MV-4-11 (cell line): ENCODE measurements at places on chromosomes 2 and 18.
A peak's percentile ranks its signal among the peaks of the same experiment; 100 is the strongest.

- DNase-seq, result peak; percentile 31
Measured at GRCh38 chr18:46174342-46175041, 70.3 kb downstream of the HAUS1 start.

DNA sequence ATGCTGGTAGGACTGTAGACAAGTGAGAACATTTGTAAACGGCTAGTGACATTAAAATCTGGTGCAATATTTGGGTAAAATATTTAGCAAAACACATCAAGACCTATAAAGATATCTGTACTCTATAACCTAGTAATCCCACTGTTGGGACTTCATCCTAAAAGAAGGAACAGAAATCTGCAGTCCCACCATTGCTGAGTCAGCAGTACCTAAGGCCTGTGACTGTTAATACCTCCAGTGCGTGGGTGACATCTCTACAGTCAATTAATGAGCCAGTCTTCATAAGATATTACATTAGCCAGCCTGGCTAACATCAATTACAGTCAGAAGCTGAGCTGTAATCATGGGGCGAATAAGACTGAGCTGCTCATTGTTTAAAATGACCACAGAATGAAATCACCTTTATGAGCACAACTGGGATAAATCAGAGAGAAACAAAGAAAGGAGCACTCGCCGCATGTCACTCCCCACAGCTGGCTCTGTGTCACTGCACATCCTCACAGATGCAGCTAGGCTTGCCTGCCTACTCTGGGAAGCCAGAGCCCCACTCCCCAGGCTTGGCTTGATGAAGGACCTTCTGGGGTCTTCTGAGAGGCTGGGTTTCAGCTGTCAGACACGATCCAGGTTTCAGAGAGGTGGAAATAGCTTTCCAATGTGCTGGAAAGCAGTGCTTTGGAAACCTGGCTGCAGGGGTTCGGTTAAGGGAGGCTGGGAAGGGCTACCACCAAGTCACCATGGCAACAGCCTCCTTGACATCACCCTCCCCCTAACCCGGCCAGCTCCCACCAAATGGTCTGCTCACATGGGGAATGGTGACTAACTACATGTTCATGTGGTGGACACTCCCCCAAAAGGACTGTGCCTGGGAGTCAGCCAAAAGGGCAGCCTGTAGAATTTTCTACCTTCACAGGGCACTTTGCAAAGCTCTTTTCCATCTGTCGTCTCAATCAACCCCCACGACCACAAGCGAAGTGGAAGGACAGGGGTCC, 145.0 kb downstream of the ZBTB7C start:
- no peak for DNase-seq

GRCh38 chr18:2952605-2953004, 60.3 kb downstream of the LPIN2 start:
- no peak for DNase-seq

- no peak for DNase-seq
Measured at GRCh38 chr2:236026841-236027240, 141.3 kb downstream of the GBX2 start.

- DNase-seq, result no peak
Measured at GRCh38 chr18:10973567-10974203, 175.7 kb downstream of the PIEZO2 start.

- DNase-seq, result no peak
Measured at GRCh38 chr2:26076001-26076587, 42.2 kb downstream of the RAB10 start.

- DNase-seq, result no peak
Measured at GRCh38 chr2:203808046-203808750, 59.4 kb upstream of the CTLA4 start.

- no peak for DNase-seq
Measured at GRCh38 chr2:145344076-145344724, 824.3 kb upstream of the ZEB2 start.

GRCh38 chr2:78118037-78118436, 595.9 kb upstream of the LRRTM4 start:
- DNase-seq, result no peak

DNA sequence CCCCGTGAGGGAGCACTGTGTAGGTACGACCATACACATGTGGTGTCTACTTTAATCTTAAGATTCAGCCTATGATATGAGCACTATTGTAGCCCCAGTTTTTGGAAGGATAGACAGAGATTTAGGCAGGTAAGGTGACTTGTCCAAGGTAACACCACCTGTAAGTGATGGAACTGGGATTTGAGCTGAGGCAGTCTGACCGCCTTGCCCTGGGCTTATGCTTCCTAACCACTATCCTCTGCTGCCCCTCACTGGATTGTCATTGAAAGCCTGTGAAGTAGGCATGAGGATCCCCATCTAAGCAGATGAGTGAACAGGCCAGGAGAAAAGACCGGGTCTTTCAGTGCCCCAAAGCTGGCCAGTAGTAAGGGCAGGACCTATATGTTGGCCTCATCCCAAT, 343.8 kb downstream of the CYRIA start:
- DNase-seq, result no peak

DNA sequence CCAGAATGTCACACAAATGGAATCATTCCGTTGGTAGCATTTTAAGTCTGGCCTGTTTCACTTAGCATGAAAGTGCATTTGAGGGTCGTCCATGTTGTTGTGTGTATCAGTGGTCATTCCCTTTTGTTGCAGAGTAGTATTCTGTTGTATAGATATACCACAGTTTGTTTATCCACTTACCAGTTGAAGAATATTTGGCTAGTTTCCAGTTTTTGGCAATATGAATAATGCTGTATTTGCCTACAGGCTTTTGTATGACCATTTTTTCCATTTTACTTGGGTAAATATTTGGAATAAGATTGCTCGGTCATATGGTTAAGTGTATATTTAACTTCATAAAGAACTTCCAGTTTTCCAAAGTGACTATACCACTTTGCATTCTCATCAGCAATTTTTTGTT, 100.0 kb upstream of the ALPP start:
- no peak for DNase-seq

- DNase-seq, result no peak
Measured at GRCh38 chr18:48195787-48196186, 213.4 kb downstream of the ZBTB7C start.

DNA sequence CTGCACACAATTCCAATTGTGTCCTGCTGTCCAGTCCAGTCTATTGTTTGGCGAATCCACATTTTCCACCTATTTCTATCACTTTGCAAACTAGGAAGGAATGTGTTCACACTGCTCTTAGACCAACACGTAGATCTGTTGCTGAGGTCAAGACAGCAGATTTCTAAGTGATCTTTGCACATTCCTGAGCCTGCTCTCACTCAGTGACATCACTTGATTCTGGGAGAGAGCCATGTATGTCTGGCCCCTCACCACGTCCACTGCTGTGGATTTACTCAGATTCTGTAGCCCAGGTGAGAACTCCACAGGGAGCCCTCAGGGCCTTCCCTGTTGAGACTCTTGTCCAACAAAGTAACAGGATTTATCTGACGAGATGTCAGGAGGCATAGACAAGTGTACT, 317.2 kb downstream of the TSN start:
- DNase-seq, result no peak

DNA sequence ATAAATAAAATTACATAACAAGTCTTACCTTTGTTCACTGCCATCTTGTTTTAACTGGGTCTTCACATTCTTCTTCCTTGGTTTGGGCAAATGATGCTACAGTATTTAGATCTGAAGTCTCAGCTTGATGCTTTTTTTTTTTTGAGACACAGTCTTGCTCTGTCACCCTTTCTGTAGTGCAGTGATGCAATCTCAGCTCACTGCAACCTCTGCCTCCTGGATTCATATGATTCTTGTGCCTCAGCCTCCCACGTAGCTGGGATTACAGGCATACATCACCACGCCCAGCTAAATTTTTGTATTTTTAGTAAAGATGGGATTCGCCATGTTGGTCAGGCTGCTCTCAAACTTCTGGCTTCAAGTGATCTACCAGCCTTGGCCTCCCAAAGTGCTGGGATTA, 53.2 kb upstream of the MAT2A start:
- DNase-seq, result no peak

DNA sequence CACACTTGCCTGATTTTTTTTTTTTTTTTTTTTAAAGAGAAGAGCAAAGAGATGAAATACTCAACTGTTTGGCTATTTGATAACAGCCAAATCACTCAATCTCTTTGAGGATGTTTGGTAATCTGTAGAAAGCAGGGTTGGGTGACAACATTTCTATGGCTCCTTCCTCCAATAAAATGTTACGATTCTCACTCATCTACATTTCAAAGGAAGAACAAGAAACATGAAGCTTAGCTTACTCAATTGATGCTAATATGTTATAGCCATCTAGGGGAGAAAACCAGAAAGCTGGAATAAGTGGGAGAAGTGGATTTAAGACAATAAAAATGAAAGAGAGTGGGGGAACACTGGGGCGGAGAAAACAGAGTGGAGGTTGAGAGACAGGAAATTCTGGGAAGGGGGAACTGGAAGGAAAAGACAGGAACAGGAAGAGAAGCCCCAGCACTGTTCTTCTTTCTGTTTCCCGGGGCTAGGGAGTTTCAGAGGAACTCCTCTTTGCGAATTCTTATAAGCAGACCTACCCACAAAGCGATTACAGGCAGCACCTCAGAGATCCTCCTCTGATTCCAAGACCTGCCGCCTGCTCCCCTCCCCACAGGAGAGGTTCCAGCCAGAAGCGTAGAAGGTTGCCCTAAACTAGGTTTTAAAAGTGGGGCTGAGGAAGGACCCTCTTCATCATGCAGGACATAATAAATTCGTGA, 13.3 kb downstream of the ST3GAL5 start:
- DNase-seq, result peak; percentile 54

GRCh38 chr2:3169106-3169870, 208.3 kb downstream of the EIPR1 start:
- no peak for DNase-seq

DNA sequence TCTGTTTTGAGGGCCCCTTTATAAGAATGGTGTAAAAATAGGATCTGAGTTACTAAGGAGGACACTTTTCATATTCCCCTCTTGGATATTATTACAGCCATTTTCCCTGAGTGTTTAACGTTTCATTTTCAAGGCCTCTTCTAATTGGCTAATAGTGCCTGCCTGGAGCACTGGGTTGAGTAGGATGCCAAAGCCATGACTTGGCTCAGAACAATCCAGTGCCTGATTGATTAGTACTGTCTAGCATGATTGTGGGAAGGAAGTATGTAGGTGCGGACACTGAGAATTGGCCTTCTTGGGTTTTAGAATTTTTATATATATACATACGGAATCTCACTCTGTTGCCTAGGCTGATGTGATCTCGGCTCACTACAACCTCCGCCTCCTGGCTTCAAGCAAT, 66.1 kb downstream of the NAB1 start:
- no peak for DNase-seq

- no peak for DNase-seq
Measured at GRCh38 chr2:238409341-238410199, 17.2 kb upstream of the ASB1 start.

GRCh38 chr18:33135951-33136660, 304.4 kb downstream of the CCDC178 start:
- no peak for DNase-seq

- no peak for DNase-seq
Measured at GRCh38 chr2:205463466-205464025, 218.8 kb upstream of the NRP2 start.

DNA sequence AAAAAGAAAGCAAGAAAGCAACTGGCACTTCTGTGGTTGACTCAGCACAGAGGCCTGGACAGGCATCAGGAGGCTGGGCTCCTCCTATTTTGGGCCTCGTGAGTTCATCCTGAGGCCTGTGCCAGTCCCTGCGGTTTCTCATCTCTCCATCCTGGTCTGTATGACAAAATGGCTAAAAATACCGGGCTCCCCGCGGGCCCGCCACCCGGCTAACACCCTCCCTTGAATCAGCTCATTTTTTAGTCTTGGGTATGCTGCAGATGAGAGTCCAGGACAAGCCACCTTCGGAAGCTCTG, 62.3 kb upstream of the YWHAQ start:
- DNase-seq, result peak; percentile 94

GRCh38 chr2:239057533-239057932, 209.6 kb downstream of the TWIST2 start:
- no peak for DNase-seq

- DNase-seq, result no peak
Measured at GRCh38 chr18:62224229-62224628, 37.2 kb downstream of the RELCH start.

- peak; percentile 18 for DNase-seq
Measured at GRCh38 chr2:8309131-8309530, 372.7 kb upstream of the ID2 start.

DNA sequence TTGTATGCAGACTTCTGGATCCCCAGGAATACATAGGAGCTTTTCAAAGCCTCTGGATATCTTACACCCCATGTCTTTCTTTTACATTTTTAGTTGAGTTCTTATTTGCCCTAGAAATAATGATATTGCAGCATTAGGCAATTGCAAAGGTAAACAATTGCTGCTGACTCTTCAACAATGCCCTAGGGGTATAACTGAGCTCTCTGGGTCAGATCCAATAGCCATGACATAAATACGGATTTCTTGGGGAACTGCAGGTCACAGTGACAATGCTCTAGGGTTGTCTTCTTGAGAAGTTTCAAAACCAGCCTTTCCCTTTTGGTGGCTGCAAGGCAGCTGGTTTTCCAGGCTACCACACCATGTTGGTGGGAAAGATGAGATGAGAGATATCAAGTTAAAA, 16.5 kb upstream of the OR6B3 start:
- no peak for DNase-seq

GRCh38 chr2:72131916-72132841, 15.5 kb downstream of the CYP26B1 start:
- DNase-seq, result no peak

DNA sequence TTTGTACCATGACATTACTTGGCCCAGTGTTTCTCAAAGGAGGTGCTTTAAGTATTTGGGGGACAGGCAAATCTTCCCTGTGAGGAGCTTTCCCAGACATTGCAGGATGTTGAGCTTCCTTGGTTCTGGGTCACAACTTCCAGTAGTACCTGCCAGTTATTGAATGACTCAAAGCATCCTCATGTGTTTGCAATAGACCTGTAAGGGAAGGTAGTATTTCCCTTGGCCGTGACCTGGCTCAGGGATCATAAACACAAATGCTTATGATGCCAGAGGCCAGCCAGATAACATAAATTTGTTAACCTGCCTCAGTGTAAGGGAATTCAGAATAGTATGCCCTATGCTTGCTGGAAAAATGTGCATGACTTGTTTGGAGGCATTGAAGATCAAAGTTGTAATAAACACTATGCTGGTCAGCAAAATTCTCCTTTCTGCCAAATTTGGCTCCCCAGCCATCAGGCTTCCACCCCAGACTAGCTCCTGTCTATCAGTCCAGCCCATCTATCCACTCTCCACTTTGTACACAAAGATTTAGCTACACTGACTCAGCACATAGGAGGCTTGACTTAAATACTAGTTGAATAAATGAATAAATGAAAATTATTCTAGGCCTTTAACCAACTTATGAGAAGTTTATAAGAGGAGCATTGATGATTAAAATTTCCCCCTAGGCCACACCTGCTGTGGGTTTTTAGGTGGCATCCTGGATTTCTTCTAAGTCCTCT, 102.0 kb upstream of the EFEMP1 start:
- no peak for DNase-seq

GRCh38 chr2:41937464-41937906, 110.3 kb upstream of the PKDCC start:
- no peak for DNase-seq

- peak; percentile 96 for DNase-seq
Measured at GRCh38 chr2:241309684-241310117, 5.8 kb downstream of the HDLBP start.
